ENCODE measurements at places on chromosomes 5 and 9.
A peak's percentile ranks its signal among the peaks of the same experiment; 100 is the strongest.

DNA sequence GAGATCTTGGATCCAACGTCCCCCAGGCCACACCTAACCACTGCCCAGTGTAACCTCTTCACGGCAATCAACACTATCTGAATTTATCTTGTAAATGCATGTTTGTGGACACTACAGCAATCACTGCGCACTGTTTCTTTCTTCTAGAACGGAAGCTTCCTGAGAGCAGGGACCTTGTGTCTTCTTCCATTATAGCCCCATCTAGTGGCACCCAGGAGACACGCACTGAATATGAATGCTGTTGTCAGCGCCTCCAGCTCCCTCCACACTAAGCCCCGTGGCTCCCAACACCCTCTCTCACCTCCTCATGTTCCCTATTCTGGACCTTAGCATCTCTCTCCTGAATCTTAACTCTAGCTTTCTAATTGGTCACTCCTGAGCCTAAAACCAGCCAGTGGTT is 72.7 kb downstream of the SMIM23 start:
- DNase-seq = no peak

- no peak for DNase-seq
Measured at GRCh38 chr5:176787676-176788075, 22.7 kb upstream of the UNC5A start.

DNA sequence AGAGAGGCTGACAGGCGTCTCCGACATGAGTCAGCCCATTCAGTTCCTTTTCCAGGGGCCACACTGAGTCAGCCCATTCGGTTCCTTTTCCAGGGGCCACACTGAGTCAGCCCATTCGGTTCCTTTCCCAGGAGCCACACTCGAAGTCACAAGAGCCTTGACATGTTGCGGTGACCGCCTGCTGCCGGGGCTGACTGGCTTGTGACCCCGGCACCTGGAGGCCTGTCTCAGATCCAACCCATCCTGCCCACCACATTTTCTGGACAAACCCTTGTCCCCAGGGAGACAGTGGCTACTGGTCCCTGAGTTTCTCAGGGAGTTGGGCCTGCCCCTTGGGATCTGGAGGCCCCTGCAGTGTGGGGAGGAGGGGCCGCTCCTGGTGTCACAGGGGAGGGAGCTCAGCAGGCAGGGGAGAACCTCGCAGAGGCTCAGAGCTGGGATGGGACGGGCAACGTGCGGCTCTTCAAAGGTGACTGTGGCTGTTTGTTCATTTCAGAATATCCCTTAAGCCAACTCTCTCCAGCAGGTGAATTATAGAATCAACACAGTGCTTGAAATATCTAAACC is 40.5 kb upstream of the LPCAT1 start:
- DNase-seq = peak; percentile 4

- no peak for DNase-seq
Measured at GRCh38 chr5:139342423-139342723, 719 bp downstream of the PAIP2 start.

- DNase-seq = no peak
Measured at GRCh38 chr5:179762079-179762780, 29.6 kb downstream of the MAML1 start.

DNA sequence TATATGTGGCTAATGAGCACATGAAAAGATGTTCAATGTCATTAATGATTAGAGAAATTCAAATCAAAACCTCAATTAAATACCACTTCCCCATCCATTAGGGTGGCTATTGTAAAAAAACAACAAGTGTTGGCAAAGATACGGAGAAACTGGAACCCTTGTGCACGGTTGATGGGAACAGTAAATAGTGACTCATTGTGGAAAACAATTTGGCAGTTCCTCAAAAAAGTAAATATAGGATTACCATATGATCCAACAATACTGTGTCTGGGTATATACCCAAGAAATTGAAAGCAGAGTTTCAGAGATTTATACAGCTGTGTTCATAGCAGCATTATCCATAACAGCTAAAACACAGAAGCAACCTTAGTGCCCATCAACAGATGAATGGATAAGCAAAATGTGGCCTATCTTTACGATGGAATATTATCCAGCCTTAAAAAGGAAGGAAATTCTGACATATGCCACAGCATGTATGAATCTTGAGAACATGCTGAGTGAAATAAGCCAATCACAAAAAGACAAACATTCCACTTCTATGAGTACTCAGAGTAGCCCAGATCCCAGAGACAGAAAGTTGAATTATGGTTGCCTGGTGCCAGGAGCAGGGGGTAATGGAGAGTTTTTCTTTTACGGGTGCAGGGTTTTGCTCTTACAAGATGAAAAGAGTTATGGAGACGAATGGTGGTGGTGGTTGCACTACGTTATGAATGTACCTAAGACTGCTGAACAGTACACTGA is 41.4 kb upstream of the LRRC14B start:
- no peak for DNase-seq

DNA sequence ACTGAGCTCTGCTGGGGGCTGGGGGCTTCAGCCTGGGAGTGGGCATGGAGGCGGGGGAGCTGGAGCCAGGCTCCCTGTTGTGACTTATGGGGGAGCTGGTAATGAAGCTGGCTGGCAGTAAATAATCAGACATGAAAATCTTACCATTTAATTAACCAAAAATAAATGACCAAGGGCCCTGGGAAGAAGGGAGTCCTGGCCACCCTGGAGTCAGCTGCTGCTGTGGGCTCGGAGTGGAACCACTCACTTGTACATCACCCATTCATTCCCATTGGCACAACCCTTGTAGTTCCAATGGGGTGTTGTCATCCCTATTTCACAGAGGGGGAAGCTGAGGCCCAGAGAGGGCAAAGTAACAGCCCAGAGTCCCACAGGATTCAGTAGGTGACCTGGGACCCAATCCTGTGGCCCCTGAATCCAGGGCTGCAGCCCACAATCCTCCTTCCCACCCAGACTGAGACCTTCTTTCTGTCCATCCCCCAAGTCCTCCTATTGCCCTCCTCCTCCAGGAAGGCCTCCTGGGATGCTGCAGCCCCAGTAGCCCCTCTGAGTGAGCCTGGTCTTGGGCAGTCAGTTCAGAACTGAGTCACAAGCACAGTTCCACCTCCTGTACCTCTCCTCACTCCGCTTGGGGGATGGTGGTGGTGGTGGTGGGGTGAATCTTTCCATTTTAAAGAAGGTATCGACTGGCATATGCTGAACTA is 259.4 kb upstream of the MVB12B start:
- DNase-seq = no peak

GRCh38 chr9:105341434-105342146 is 97.1 kb downstream of the SLC44A1 start:
- DNase-seq = no peak

- DNase-seq = no peak
Measured at GRCh38 chr5:159669559-159669958, 246.7 kb upstream of the ADRA1B start.

DNA sequence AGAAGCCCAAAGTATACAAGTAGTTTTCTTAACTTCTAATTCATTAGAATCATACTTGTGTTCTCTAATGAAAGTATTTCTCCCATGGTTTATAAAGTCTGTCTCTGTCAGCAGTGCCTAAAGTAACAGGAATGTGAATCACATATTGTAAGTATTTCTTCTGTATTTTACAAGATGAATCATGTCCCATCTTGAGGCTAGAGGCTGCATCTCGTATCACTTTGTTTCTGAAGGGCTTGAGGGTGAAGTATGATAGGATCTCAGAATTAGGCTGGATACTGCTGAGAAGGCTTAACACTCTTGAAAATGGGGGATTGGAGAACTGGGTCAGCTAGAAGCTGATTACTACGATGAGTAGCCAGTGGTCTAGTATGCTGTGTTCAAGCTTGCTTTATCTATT is 242.2 kb upstream of the ACTBL2 start:
- DNase-seq = peak; percentile 41

- no peak for DNase-seq
Measured at GRCh38 chr5:126301056-126301455, 122.2 kb upstream of the GRAMD2B start.

- no peak for DNase-seq
Measured at GRCh38 chr5:43039471-43040286, 440 bp downstream of the ANXA2R start.

DNA sequence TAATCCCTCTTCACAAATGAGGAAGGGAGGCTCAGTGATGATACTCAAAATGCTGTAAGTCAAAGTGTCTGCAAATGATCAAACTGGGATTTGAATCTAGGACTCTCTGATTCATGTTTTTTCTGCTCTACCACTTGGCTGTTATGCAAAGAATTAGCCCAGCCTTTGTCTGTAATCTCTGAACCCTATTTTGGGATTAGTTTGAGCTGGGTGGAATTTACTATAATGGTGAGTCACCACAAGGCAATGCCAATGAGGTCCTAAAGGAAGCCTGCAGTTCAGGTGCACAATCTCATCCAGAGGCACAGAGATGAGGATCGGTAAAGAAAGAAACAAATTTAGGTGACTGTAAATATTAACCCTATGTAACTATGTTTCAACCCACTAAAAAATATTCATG is 29.2 kb downstream of the RFK start:
- no peak for DNase-seq

- no peak for DNase-seq
Measured at GRCh38 chr5:131079232-131079631, 85.8 kb downstream of the HINT1 start.

GRCh38 chr5:113776168-113776567 is 262.7 kb downstream of the YTHDC2 start:
- DNase-seq = no peak

GRCh38 chr9:4987961-4988421 is 2.9 kb downstream of the JAK2 start:
- DNase-seq = no peak

DNA sequence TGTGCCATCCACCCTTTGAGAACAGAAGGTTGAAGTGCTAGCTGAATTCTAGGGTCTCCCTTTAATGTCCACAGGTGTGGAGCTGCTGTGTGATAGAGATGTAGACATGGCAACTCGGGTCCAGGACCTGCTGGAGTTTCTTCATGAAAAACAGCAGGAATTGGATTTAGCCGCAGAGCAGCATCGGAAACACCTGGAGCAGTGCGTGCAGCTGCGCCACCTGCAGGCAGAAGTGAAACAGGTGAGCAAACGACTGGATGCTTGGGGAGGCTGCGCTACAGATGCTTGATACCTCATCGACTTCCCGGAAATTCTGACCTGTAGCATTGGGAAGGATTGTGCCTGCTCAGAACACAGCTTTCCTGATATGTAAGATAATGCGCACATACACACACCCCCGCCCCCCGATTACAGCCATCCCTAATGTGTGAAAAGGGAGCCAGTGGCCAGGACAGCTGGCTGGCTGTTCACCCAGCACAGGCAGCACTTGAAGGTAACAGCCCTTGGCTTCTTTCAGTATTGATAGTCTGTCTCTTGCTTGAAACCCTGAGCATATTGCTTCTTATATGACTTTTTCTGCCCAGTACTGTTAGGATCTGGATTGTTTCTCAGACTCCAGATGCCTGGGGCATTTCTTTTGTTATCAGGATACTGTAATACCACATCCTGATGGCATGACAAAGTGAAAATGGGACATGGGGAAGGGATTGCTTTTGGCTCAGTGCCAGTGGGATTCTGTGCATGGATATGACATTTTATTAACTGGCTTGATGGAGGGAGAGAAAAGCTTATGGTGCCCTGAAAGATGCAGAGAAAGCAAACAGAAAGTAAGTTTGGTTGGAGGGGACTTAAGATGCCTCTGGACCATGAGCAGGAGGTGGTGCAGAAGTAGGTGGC is 216.8 kb upstream of the OTULINL start:
- DNase-seq = no peak

- no peak for DNase-seq
Measured at GRCh38 chr5:88081877-88082276, 186.8 kb downstream of the TMEM161B start.

- no peak for DNase-seq
Measured at GRCh38 chr9:115614326-115614999, 496.5 kb upstream of the TNC start.

DNA sequence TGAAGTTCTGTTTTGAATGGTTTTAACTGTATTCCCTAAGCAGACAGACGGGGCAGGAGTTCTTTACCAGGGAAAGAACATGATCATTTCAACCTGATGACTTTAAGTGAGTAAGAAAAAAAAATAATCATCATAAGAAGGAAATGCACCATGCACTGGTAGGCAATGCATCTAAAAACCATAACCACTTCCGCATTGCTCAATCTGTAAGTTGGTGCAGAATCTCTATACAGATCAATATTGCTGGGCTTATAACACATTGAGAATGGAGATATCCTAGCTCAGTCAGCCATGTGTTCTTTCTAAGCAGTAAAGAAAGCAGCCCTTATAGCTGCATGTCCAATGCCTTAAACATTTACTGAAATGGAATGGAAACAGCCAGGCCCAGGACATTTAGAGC is 407.1 kb upstream of the DMAC1 start:
- DNase-seq = no peak

- no peak for DNase-seq
Measured at GRCh38 chr9:7196467-7196866, 438.7 kb downstream of the KDM4C start.

GRCh38 chr9:13480693-13481092 is 201.2 kb upstream of the MPDZ start:
- no peak for DNase-seq

- DNase-seq = no peak
Measured at GRCh38 chr5:6752236-6752635, 39.0 kb downstream of the TENT4A start.

GRCh38 chr5:40762705-40763104 is 6.9 kb upstream of the TTC33 start:
- no peak for DNase-seq

DNA sequence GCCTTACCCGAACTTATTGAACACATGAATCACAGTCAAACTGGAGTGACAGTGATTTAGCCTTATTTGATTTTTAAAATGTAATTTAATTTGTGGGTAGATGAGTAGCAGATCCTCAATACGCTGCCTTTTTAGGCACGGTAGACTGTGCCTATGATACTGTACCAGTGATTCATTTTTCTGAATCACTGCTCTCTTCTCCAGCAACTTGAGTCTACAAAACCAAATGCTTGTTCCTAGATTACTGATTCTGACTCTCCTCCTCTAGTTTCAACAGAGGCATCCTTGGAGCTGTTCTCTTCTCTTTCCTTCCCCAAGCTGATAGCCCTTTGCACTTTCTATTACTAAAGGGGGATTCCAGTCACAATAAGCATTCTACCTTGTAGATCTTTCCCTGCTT is 94.3 kb upstream of the IL7R start:
- DNase-seq = no peak

- no peak for DNase-seq
Measured at GRCh38 chr5:108523360-108523759, 141.5 kb upstream of the FBXL17 start.

DNA sequence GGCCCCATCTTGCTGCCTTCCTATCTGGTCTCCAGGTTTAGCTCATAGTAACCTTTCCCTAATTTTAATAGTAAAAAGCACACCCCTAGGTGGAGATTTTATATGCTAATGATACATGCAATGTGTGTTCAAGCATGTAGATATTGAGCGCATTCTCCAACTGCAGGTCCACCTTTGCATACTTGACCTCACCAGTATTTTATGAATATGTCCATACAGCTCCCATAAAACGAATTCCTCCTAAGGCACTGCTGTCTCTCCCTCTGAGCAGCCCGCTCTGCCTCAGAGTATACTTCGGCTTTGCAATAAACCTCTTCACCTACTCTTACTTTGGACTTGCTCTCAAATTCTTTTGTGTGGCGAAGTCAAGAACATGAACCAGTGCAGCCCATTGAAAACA is 153.3 kb downstream of the RAB3C start:
- no peak for DNase-seq

Measured in non-pigmented ciliary epithelial cell (primary cell).